ENCODE measurements at places on chromosomes 4 and X. TPM values are rescaled to one million over a fixed set of nuclear protein-coding genes. Genes with fewer than 3 reads are reported as not detected.

CLIC2 gene
- total RNA-seq = 15.3 TPM

MAGEE1 gene
- 4.4 TPM for total RNA-seq

MSX1 gene
- 19.7 TPM for total RNA-seq

DNA sequence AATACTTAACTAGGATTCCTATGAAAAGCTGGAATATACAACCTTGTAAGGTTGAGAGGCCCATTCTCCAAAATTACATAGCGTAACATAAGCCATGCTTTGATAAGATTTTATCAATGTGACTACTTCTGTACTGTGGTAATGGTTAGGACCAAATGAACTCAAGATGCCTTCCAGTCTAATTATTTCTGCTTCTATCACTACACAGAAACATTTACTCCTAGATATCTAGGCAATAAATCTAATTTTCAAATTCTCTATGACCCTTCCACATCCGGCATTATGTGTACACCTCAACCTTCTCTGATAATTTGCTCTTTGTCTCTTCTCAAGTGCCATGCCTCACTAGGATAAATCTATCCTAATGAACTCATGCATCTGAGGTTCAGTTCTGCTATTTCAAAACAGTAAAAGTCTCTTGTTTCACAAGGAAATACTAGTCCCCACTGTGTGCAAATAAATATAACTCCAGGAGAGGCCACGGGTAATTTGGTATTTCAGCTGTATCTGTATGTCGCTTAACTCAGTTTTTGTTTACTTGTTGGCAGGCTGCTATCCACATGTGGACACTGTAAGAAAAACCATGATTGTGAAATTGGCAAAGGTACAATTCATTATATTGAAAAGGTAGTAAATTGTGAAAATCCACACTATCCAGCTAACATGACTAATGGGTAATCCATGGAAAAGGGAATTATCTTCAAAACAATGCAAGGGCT, 93.3 kb downstream of the PRDM5 start:
- DNase-seq = no peak
- no peak overlapping the region for H3K4me3 ChIP-seq
- H3K4me1 ChIP-seq = no peaks in the 10 kb centered on the region
- H3K36me3 ChIP-seq = no peaks in the 10 kb centered on the region

- H3K27me3 ChIP-seq = no peaks in the 10 kb centered on the region
- no peak overlapping the region for H3K4me3 ChIP-seq
- no peak overlapping the region for H3K27ac ChIP-seq
- H3K36me3 ChIP-seq = no peaks in the 10 kb centered on the region
- H3K4me1 ChIP-seq = no peaks in the 10 kb centered on the region
- no peak for DNase-seq
Observed at GRCh38 chrX:143661286-143661685, 25.4 kb upstream of the SLITRK4 start.

Measured in uterus (tissue), 4 donors.